ENCODE measurements at places on chromosomes 12 and 14. TPM values are rescaled to one million over a fixed set of nuclear protein-coding genes. Genes with fewer than 3 reads are reported as not detected.
A peak's percentile ranks its signal among the peaks of the same experiment; 100 is the strongest.

DNA sequence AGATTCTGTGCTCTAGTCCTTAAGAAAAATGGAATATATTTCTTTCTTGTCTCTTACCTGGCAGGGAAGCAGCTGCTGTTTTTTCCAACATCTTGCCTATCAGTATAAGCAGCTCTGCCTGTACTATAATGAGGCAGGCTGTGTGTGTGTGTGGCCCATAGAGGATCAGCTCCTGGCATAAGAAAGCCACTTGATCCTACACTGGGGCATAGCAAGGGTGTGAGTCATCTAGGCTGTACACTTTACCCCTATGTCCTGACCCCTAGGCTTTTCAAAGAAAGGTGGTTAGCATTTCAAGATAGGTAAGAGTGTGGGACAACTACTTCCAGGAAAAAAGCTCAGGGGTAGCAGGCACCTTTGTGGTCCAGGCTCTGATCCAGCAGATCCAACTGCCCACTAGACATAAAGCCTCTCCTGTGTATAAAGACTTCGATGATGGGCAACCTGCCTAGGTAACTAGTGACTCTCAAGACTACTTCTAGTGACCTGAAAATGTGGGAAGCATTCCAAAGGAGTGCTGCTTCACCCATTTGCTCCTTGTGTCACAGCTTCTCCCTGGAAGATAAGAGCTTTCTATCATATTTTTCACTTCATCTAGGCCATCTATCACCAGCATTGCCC is 4.9 kb upstream of the SENP1 start:
- DNase-seq: no peak

DNA sequence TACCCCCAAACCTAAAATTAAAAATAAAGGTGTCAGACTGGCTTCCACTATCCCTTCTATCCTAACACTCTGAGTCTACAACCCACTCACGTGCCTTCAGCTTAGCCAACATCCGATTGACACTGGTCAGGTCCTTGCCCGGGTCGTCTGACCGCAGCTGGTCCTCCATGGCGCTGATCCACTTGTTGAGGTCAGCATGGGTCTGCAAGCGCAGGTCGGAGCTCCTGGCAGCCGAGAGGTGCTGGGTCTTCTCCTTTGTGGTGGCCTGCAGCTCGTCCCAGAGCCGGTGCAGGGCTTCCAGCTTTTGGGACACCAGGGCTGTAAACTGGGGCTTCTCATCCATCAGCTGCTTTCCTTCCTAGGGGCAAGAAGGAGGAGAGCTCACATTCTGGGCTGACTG is 78.0 kb downstream of the PLEKHG3 start:
- DNase-seq: no peak

- no peak for DNase-seq
Measured at GRCh38 chr14:101226265-101226602, 322.7 kb upstream of the RTL1 start.

GRCh38 chr14:92692822-92693226 is 55.6 kb downstream of the LGMN start:
- DNase-seq: peak; percentile 70

- no peak for DNase-seq
Measured at GRCh38 chr12:107776171-107776570, 1.7 kb downstream of the ASCL4 start.

- peak; percentile 14 for DNase-seq
Measured at GRCh38 chr14:101074196-101075024, 170.9 kb upstream of the RTL1 start.

- no peak for DNase-seq
Measured at GRCh38 chr14:90109858-90110257, 48.1 kb downstream of the KCNK13 start.

- DNase-seq: no peak
Measured at GRCh38 chr14:35425850-35426249, 21.3 kb upstream of the NFKBIA start.

DNA sequence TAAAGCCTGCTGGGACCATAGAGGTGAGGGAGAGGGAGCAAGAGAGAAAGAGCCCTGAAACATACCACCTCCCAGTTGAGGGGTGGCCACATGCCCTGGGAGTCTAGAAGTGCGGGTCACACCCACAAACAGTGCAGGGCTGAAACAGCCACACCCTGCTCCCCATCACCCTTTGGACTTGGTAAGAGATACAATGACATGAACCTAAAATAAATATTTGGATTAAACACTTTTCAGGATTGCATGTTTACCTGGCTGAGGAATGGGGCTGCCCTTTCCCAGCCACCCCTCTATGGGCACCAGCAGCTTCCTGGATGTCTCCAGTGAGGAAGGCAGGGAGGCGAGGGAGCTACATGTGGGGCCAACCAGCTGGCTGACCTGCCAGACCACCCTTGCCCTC is 39.0 kb upstream of the TC2N start:
- DNase-seq: peak; percentile 50

- no peak for DNase-seq
Measured at GRCh38 chr12:131603106-131603938, 107.6 kb upstream of the SFSWAP start.

DNA sequence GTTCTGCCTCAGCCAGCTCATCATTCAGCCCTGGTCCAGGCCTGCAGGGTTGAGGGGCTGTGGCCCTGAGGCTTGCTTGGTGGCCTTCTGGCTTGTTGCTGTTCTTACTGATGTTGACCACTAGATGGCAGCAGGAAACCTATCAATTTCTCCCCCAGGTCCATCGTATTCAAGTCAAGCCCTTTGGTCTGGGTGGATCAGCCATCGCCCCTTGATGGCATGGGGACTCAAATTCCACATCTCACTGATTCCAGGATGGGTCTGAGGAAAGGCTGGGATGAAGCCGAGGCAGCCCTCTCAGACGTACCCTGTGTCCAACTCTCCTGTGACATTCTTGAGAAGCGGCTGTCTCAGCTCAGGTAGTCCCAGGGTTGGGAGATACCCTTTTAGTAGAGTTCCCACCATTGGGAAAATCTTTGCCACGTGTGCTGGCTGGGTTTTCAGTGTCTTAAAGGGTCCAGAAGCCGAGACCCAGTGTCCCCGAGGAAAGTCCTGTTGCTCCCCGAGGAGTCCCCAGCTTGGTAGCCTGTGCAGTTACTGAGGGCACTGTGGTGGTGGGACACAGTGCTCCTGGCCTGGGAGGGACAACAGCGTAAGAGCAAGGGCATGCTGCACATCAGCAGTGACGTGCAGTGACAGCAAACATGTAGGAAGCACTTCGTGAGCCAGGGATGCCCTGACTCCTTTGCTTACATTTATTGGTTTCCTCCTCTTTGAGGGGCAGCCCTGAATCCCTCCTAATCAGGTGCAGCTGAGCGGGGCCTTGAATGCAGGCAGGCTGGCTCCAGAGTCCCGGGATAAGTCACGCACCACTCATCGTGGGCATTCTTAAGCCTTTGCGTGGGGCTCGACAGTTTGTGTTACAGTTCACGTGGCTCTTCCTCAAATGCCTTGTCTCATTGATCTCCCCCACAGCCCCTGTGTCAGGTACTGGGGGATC is 58.6 kb downstream of the TSPAN9 start:
- peak; percentile 31 for DNase-seq

DNA sequence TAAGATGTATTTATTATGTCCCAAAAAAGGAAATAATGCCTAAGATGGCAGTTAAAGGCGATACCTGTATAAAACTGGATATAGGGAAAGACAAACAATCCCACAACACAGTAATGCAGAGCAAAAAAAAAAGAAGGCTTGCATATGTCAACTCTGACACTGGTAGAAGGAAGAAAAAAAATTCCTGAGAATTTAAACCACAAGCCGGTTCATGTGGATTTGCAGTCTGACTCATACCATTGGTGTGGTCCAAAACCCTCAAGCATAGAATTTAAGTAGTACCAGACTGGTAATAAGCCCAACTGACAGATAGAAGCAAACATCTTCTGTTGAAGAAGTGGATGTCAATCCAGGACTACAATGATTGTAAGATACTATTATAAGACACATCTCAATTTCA is 7.2 kb downstream of the DNAI7 start:
- no peak for DNase-seq

DNA sequence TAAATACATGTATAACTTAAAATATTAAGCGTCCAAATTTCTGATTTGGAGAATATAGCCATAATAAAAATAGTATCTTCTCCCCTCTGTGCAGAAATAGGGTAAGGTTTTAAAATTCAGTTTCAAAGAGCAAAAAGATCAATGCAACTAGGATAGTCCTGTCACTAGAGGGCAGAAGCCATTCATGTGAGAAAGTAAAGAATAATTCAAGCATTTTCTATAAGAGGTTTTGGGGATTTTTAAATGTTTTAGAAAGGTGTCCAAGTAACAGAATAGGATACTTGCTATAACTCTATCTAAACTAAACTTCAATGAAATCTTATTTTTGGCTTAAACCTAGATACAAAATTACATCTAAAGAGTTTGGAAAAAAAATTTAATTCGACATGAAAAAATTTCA is 50.3 kb downstream of the ADAMTS20 start:
- no peak for DNase-seq

GRCh38 chr12:42342028-42342427 is 16.1 kb downstream of the PPHLN1 start:
- DNase-seq: no peak

DNA sequence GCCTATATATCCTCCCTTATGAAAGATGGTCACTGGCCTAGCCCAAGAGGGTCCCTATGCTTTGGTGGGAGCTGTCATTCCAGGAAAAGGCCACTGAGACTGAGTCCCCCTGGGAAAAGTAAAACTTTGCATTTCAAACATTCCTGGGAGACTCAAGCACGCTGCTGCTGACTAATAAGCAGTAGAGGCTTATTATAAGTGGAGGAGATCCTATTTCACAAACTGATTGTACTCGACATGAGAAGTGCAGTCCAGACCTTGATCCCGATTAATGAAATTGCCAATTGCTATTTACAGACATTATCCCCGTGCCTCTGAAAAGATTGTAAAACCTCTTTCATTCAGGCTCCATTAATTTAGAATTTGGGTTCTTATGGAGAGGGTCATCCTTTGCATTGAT is 96.6 kb downstream of the EMP1 start:
- no peak for DNase-seq

DNA sequence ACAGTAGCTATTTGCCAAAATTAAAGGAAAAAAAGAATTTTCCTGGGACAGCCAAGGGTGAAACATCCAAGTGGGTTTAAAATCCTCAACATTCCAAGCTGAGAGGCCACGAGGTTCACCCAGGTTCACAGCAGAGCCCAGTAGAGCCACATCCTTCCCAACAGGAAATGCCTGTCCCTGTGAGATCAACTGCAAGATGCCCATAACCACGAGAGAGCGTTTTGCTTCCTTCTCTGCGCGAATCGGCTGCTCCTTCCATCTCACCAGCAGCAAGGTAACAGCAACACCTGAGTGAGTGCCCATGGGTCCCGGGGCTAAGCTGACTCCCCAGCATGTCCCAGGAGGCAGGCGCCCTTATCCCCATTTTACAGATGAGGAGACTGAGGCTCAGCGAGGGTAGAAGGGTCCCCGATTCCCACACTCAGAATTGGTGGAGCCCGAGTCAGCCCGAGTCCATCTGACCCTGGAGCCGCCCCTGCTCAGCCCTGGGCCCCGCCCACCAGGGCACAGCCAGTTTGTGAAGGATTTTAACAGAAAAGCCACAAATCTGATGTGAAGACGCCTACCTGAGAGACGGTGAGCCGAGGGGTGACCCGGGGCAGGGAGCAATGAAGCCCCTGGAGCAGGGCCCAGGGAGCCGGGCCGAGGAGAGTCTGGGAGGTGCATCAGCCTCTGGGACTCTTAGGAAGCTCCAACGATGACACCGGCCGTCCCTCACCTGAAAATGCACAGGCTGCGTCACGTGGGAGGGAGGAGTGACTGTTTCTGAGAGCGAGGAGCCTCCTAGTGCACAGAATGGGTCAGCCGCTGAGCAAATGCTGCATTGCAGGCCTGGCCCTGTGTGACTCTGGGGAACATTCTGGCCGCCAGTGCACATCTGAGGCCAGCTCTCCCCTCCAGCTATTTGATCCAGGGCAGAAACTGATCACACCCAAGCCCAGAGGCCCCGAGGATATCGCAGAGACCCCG is 236.9 kb upstream of the SFSWAP start:
- DNase-seq: no peak

SERPINA1 gene
- total RNA-seq: 153 TPM

PLA2G1B gene
- total RNA-seq: not detected

Measured in colonic mucosa (tissue), 4 donors.